ENCODE measurements at places on chromosomes 1 and 21. TPM values are rescaled to one million over a fixed set of nuclear protein-coding genes. Genes with fewer than 3 reads are reported as not detected.

The KCNA3 gene
- total RNA-seq, result not detected

The KRTAP12-2 gene
- total RNA-seq, result not detected

The ANGPTL3 gene
- not detected for total RNA-seq

The FCRL2 gene
- total RNA-seq, result not detected

The DENND2C gene
- 1.3 TPM for total RNA-seq

The SPRR1B gene
- not detected for total RNA-seq

The SLC1A7 gene
- total RNA-seq, result not detected

The FCGR1A gene
- not detected for total RNA-seq

The GBP4 gene
- 0.02 TPM for total RNA-seq

The PTGER3 gene
- total RNA-seq, result not detected

The NFASC gene
- 33.3 TPM for total RNA-seq

The NPHS2 gene
- not detected for total RNA-seq

The MROH9 gene
- not detected for total RNA-seq

The CFAP107 gene
- not detected for total RNA-seq

The OR2M4 gene
- 0.10 TPM for total RNA-seq

The ADCY10 gene
- not detected for total RNA-seq

The PTGS2 gene
- total RNA-seq, result not detected

The GBP3 gene
- total RNA-seq, result 1.7 TPM

The RIPK4 gene
- total RNA-seq, result 0.55 TPM

The SH3BGR gene
- 5.8 TPM for total RNA-seq

The UROD gene
- total RNA-seq, result 123 TPM

The RAP1A gene
- 27.9 TPM for total RNA-seq

The LIN9 gene
- total RNA-seq, result 25.6 TPM

The OLIG2 gene
- total RNA-seq, result 3.9 TPM

The LDLRAD1 gene
- not detected for total RNA-seq

The HAO2 gene
- not detected for total RNA-seq
